ENCODE measurements at places on chromosomes 7 and 10. TPM values are rescaled to one million over a fixed set of nuclear protein-coding genes. Genes with fewer than 3 reads are reported as not detected.

The IQCE gene
- polyA plus RNA-seq: 1.7 TPM

The VWC2 gene
- polyA plus RNA-seq: not detected

The HTR7 gene
- not detected for polyA plus RNA-seq

The ASB4 gene
- polyA plus RNA-seq: not detected

The GARIN1A gene
- not detected for polyA plus RNA-seq

The ACBD7 gene
- polyA plus RNA-seq: not detected

The FAM13C gene
- polyA plus RNA-seq: not detected

Measured in naive B cell (primary cell).